Neural progenitor cell (in vitro differentiated cells): ENCODE measurements at places on chromosomes 3 and 15.

DNA sequence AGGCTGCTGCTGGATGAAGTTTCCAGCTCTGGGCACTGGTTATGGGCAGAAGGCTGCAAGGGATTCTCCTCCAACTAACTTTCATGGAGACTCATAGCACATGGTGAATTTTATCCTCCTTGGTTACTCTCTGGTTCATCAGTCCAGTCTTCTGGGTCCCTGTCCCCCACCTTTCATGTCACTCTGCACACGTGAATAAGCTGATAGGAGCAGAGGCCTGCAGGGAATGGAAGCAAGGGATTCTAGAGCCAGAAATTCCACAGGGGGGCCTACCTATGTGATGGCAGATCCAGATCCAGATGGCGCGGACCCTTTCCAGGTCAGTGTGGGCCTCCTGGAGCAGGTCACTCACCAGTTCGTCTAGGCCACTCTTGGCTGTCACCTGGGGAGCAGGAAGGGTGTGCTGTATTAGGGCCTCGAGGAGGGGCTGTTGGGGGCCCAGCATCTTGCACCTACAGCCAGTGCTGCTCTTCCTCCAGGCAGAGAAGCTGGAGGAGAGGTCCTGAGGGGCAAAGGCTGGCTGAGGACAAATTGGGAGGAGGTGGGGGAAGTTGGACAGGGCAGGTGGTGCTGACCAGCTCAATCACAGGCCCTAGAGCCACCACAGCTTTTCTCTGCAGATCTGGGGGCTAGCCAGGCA lies 30.2 kb downstream of the KY start:
- DNase-seq, result no peak

- DNase-seq, result no peak
Observed at GRCh38 chr15:88127432-88127790, 129.1 kb downstream of the NTRK3 start.

DNA sequence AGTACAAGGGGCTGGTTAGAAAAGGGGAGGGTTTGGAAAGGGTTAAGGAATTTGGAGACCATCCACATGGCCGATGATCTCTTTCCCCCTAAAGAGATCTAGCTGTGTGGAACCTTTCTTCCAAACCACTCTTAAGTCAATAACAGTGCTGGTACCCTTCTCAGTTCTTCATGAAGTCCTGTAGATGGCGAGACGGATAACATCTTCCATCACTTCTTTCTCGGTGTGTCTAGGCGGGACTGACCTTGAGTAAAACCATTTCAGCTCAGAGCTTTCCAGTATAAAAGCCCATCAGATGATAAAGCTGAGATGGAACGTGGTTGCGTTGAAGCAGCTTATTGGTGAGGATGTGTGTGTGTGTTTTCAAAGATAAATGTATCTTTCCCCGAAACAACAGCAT lies 151.5 kb upstream of the BHLHE40 start:
- no peak for DNase-seq

- DNase-seq, result no peak
Observed at GRCh38 chr3:141898908-141899307, 22.5 kb downstream of the ATP1B3 start.

- DNase-seq, result no peak
Observed at GRCh38 chr3:149519912-149520311, 45.4 kb downstream of the TM4SF4 start.
